ENCODE measurements at places on chromosomes 3 and 15.

DNA sequence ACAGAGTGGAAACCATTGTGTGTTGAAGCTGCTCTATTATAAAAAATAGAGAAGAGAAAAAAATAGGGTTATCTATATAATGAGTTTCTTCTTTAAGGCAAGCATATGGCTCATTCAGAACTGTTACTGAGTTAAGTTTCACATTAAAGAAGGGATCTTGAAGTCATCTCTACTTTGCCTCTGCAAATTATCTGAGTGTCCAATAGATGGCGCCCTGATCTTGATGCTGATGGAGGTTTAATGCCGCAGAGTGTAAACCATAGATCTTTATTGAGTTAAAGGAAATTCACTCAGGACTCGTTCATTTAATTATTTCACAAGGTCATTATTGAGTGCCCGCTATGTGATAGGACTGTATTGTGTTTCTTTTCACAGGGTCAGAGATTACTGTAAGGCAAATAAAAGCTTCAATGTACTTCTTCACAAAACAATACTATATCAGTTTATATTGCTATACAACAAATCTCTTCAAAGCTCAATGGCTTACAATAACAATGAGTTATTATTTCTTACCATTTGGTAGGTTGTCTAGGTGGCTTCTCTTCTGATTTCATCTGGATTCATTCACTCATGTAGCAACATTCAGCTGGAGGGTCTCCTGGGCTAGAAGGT, 171.4 kb downstream of the NSUN3 start:
- no peak for DNase-seq

GRCh38 chr3:116002235-116002634, 378.9 kb downstream of the GAP43 start:
- no peak for DNase-seq

DNA sequence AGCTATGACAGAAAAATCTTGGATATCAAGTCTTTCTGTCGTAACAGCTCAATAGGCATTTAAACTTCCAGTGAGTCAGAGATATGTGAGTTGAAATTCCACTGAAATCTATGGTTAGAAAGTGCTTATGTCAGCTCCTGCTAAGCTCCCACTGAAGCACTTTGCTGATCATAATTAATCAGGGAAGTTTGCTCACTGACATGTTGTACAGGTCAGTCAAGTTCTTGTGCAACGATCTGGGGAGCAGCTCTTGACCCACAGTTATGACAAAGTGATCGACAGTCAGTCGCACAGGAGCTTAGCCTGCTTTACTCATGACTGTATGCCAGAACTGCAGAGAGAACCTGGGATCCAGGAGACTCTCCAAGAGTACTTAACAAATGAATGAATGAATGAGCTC, 453.5 kb downstream of the SOX2 start:
- no peak for DNase-seq

DNA sequence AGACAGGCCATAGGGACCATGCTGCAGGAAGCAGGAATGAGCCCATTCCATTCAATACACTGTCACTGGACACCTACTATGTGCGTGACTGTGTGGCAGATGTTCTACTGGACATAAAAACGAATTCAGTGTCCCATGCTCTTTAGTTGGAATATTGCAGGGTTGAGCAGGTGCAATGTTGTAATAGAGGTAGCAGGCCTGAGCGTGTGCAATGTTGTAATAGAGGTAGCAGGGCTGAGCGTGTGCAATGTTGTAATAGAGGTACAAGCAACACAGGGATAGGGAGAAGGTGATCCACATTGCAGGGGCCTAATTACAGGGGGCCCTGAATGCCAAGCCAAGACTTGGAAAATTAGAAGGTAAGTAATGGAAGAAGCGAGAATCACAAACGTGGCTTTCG, 261.4 kb upstream of the HES1 start:
- no peak for DNase-seq

GRCh38 chr3:146019508-146019907, 141.5 kb downstream of the PLOD2 start:
- no peak for DNase-seq

DNA sequence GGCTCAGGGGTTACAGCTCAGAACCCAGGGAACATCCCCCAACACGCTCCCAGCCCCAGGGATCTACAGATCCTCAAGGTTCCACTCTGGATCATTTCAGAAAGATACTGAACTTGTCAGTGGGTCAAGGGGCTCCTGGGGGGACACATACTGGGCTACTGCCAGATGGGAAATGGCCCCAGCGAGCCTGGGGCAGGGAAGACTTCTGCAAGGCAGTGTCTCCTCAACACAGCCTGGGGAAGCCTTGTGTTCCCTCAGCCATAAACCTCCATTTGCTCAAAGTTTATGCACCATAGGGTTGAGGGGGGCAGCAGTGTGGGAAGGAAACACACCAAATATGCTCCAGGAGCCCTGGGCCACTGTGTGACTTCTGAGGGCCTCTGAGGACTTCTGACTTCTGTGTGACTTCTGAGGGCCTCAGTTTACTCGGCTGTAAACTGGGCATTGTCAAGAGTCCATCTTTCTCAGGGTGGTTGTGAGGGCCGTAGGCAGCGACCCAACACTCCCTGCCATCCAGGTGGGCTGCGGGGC, 58.4 kb downstream of the IQSEC1 start:
- DNase-seq, result no peak

GRCh38 chr15:24916305-24917009, 38.3 kb upstream of the SNRPN start:
- DNase-seq, result peak; percentile 4

DNA sequence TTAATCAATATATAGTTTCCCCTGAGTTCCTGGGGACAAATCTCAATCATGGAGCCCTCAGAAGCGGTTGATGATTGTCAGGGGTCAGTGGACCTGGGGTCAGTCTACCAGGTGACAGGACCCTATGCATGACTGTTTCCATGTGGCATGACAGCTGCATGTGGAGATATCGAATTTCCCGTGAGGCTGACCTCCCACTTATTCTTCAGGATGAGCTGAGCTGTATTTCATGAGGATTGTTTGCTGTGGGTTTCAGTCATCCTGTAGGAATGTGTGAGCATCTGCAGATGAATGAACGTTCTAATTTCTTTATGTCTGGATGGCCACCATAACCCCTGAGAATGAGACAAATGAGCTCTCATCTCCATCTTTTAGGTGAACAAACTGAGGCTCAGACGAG, 93.0 kb upstream of the HES1 start:
- no peak for DNase-seq

DNA sequence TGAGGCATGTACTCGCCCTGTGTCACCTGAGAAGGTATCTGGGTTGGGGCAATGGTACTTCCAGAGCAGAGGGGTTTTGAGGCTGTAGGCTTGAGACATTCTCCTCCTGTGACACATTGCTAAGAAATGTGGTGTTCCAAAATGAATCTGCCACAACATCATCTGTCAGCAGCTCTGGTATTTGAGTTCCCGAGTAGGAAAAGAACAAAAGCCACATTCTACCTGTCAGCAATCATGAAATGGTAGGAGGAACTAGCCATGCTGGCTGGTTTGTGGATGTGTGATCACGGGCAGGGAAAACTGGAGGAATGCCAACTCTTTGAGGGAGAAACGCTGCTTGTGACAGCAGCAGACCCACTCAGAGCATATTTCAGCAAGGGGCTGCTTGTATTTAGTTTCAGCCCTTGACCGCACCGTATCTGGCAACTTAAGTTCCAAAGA, 579.4 kb upstream of the TBL1XR1 start:
- DNase-seq, result no peak

- DNase-seq, result no peak
Measured at GRCh38 chr3:71944482-71945065, 159.6 kb upstream of the PROK2 start.

DNA sequence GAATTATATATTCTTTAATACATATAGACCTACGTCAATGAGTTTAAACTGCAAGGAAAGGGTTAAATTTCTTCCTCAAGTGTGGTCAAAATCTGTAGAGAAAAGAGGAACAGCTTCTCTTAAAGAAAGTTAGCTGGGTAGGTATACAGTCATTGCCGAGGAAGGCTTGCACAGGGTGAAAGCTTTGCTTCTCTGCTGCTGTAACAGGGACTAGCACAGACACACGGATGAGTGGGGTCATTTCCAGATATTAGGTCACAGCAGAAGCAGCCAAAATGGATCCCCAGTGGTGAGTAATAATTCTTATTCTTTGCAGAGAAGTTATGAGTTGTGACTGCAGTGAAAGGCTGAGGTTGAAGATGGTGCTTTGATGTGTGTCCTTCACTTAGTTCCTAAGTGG, at the start of gene CD86:
CD86 (plus strand) TSS at position 148 of the 400 bp plus-strand sequence; CDS start at position 276, 128 bp downstream.
- DNase-seq, result no peak

- peak; percentile 77 for DNase-seq
Measured at GRCh38 chr3:46998121-46998851, 18.8 kb downstream of the NBEAL2 start.

- DNase-seq, result no peak
Measured at GRCh38 chr3:28050120-28050519, 191.3 kb upstream of the CMC1 start.

GRCh38 chr3:195794708-195795107, 17.0 kb downstream of the MUC4 start:
- no peak for DNase-seq

DNA sequence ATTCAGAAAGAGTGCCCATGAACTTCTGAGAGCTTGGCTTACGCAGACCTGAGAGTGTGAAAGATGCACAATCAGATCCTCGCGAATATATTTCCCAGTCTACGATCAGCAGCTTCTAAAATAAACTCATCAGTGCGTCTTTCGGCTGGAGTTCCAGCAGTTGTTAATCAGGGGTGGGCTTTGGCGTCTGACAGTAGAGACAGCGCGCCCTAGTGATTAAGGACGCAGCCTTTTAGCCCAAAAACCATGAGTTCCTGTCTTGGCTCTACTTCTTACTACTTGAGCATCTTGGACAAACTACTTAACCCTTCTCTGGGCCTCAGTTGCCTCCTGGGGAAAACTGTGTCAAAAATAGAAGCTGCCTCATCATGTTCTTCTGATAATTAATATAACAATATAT, 15.8 kb upstream of the ARRDC4 start:
- no peak for DNase-seq

- DNase-seq, result no peak
Measured at GRCh38 chr3:35393901-35394799, 245.2 kb upstream of the ARPP21 start.

DNA sequence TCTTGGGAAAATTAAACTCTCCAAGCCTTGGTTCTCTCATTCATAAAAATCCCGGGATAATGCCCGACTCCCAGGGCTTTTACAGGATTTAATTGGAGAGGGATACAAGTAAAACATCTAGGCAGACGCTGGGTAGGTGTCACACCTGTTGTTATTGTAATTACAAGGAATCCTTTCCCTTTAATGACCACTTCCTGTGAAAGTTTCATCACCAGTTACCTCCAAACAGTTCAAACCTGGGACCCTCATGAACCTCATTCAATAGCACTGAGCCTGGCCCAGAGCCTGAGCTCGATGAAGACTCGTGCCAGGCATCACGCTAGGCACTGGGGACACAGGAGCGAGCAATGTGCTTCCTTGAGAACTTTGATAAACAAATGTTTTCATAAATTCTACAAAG, 2.1 kb upstream of the RYK start:
- DNase-seq, result no peak

- peak; percentile 40 for DNase-seq
Measured at GRCh38 chr3:149808209-149808829, 4.7 kb upstream of the RNF13 start.

GRCh38 chr3:106206146-106206545, 337.3 kb upstream of the CBLB start:
- peak; percentile 7 for DNase-seq

DNA sequence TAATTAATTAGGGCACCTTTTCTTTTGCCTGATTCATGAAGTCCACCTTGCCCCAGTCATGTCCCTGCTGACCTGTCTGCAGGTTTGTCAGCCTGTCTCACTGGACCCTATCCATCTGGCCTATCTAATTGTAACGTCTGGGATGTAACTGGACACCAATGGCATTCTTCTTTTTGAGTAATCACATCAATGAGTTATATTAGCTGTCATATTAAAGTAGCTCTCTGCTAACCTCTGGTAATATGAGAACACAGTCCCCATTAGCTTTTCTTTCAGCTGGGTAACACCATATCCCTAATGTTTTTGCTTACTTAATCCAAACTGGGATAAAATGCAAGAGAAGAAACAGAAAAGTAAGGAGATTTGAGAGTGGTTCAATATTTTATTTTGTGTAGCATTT, 166.2 kb upstream of the VEPH1 start:
- no peak for DNase-seq

GRCh38 chr15:55915876-55916567, 77.4 kb downstream of the NEDD4 start:
- no peak for DNase-seq

DNA sequence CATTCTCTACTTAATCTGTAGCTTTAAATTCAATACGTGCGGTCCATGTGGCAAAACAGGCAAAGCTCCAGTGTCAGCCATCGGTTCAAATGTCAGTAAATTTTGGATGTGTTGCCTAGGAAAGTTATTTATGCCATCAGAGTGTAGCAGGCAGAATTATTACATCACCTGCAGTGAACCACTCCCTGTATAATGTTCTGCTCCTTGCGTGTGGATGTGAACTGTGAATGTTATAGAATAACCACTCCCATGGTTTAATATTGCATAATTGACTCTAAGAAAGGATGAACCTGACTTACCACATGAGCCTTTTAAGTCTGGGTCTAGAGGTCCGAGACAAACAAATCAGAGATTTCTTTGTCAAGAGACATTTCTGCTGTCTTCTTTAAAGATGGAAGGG, 145.5 kb downstream of the GOLIM4 start:
- no peak for DNase-seq

- no peak for DNase-seq
Measured at GRCh38 chr3:10933805-10934481, 58.6 kb upstream of the SLC6A1 start.

DNA sequence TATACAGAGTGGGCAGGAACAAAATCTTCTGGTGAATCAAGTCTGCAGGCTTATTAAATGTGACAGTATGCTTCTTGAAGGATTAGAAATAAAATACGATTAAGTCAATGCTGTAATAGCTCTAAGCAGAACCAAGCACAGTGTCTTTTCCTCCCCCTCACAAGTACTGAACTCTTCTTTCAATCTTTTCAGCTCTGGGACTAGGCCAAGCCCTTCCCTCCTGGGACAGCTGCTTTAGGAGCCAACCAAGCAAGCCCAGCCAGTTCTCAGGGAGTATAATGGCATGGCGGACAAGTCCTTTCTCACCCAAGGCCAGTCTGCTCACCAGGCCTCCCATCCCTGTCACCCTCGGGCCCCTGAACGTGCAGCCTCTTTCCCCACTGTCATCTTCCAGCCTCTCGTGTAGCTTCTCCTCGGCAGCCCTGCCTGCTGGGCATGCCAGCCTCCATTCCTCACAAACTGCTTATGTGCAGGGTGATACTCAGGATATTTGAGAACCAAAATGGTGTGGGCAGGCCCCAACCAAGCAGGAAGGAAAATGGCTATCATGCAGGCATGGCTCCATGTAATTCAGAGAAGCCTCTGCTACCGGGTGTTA, 8.4 kb upstream of the PPP1R2 start:
- no peak for DNase-seq

GRCh38 chr15:69652751-69653305, 200.2 kb downstream of the RPLP1 start:
- no peak for DNase-seq

- no peak for DNase-seq
Measured at GRCh38 chr3:127884041-127884440, 31.0 kb upstream of the KBTBD12 start.

Data from activated naive CD8-positive, alpha-beta T cell treated with anti-CD3 and anti-CD28 coated beads for 36 hours (primary cell).